ENCODE measurements at places on chromosomes 2 and 18. TPM values are rescaled to one million over a fixed set of nuclear protein-coding genes. Genes with fewer than 3 reads are reported as not detected.

The GLI2 gene
- 4.0 TPM for total RNA-seq

The RAMP1 gene
- 2.7 TPM for total RNA-seq

The PJVK gene
- 3.3 TPM for total RNA-seq

The CFC1 gene
- not detected for total RNA-seq

The DIPK1C gene
- not detected for total RNA-seq
